Fibroblast of lung (primary cell): ENCODE measurements at places on chromosomes 4 and X. TPM values are rescaled to one million over a fixed set of nuclear protein-coding genes. Genes with fewer than 3 reads are reported as not detected.

The IDS gene
- 21.3 and 36.2 TPM in 2 replicates for total RNA-seq

The NWD2 gene
- not detected in 2 replicates for total RNA-seq

The JCHAIN gene
- total RNA-seq: 14.1 and 28.7 TPM in 2 replicates

The GAGE12H gene
- total RNA-seq: not detected in 2 replicates

The BTC gene
- total RNA-seq: 3.1 and 7.8 TPM in 2 replicates

DNA sequence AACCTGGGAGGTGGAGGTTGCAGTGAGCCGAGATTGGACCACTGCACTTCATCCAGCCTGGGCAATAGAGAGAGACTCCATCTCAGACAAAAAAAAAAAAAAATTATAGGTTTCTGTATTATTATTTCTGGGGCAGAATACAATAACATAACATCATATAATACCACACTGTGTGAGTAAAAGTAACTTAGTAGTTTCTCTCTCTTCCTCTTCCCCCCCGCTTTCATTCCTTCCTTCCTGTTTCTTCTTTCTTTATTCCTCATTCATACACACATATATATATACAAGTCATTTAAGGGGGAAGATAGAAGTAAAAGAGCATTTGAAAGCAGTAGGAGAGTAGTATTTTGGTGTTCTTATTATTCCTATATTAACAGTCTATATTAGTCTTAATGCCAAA, 55.9 kb upstream of the FHDC1 start:
- H3K4me1 ChIP-seq: no peaks in the 10 kb centered on the region
- H3K27me3 ChIP-seq: no peaks in the 10 kb centered on the region
- H3K27ac ChIP-seq: no peak overlapping the region
- no peak overlapping the region for H3K4me3 ChIP-seq
- DNase-seq: no peak
- no peaks in the 10 kb centered on the region for H3K36me3 ChIP-seq

- no peak for DNase-seq
- H3K36me3 ChIP-seq: no peaks in the 10 kb centered on the region
- H3K4me1 ChIP-seq: peaks cover 2% of the 10 kb centered on the region
- no peaks in the 10 kb centered on the region for H3K27me3 ChIP-seq
- H3K27ac ChIP-seq: no peak overlapping the region
Measured at GRCh38 chr4:47643845-47644244, 158.8 kb downstream of the ATP10D start.

DNA sequence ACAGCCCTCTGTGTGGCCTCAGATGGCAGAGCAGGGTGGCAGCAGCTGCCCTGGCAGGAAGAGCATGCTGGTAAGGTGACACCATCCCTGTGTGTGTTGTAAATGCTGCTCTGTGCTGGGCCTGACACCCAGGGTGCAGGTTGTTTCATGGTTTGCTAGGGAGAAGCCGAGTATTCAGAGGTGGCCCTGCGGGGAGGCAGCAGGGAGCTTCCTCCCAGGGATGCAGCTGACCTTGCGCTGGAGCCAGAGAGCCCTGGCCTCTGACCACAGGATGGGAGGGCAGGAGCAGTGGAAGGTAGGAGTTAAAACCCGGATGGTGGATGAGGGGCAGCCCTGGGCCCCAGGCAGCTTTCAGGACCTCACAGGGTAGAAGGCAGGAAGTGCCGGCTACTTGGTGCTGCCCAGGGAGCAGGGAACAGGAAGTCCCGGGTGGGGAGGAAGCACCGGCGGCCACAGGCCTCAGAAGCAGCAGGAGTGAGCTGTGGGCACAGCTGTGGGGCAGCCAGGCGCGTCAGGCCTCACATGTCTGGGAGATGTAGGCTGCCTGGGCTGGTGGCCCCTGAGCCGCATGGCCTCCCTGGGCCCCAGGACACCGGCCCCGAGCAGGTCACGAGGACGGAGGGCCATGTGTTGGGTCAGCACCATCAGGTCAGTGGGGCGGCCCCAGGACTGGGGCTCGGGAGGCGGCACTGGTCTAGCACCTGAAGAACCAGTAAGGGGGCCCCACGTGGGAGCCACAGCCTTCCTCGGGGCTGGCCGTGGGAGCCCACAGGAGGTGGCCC, 19.1 kb downstream of the SH3BP2 start:
- H3K36me3 ChIP-seq: no peaks in the 10 kb centered on the region
- peaks cover 14% of the 10 kb centered on the region for H3K4me1 ChIP-seq

DNA sequence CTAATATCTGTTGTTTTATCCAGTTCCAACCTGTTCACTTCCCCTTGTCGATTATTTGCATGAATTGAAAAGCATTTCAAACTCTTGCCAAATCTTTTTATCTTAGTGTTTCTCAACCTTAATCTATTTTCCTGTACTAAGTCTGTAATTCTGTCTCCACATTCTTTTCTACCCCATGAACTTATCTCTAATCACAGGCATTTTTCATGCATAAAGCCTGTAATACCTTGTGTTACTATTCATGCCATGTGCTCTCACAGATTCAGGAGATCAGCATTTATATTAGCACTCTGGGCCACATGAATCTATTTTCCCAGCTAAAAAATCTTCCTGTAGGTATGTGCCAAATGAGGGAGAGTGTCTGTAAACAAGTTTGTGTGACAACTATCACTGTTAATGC, 1360.9 kb downstream of the STIM2 start:
- H3K4me3 ChIP-seq: no peak overlapping the region
- no peak for DNase-seq
- no peaks in the 10 kb centered on the region for H3K27me3 ChIP-seq

DNA sequence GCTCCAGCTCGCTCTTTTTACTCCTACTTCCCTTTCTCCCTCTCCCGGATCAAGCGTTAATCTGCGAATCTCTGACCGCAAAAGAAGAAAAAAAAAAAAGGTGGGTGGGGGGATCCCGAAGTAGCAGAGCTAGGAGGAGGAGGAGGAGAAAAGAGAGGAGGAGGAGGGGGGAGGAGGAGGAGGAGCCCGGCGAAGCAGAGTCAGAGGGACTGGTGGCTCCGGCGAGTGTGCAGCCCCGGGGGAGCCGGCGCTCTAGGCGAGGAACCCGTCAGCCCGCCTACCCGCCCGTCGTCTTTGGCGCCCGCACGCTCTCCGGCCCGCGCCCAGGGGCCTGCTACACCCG, at the start of gene NHSL2:
Gene NHSL2, plus strand, starts transcription at position 203 of the 343 bp plus-strand sequence.
- H3K4me3 ChIP-seq: peak within 1 kb of the TSS; percentile 46
- DNase-seq: no peak
- no peak within 1 kb of the TSS for H3K27ac ChIP-seq
- peaks cover 21% of the 10 kb centered on the region for H3K27me3 ChIP-seq
- H3K4me1 ChIP-seq: no peaks in the 10 kb centered on the region
- H3K36me3 ChIP-seq: no peaks in the 10 kb centered on the region

DNA sequence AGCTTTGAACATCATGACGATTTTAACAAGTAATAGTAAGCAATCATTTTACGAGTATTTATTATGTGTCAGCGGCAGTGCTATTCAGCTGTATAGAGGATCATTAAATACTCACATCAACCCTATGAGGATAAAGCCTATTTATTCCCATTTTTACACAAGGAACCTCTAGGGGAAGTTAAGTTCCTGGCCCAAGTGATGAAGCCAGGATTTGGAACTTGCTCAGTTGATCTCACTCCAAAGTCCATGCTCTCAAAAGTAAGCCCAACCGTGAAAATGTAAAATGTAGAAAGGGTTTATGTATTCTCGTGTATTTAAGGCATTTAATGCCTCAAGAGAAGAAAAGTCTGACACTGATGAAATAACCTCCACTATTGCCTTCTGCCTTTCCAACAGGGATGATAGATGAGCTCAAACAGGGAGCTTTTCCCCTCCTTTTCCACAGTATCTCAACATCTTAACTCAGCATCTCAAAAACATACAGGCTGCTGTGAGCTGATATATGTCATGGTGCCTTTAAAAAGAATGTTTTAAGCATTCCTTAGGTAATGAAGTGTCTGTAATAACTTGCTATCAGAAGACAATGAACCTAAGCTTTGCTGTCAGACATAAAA, 35.0 kb upstream of the PLA2G12A start:
- H3K27me3 ChIP-seq: no peaks in the 10 kb centered on the region
- no peaks in the 10 kb centered on the region for H3K36me3 ChIP-seq
- H3K4me1 ChIP-seq: no peaks in the 10 kb centered on the region
- no peak overlapping the region for H3K27ac ChIP-seq
- no peak for DNase-seq
- no peak overlapping the region for H3K4me3 ChIP-seq

GRCh38 chr4:20418861-20419451, 167.3 kb downstream of the SLIT2 start:
- no peaks in the 10 kb centered on the region for H3K27me3 ChIP-seq
- H3K4me1 ChIP-seq: no peaks in the 10 kb centered on the region
- H3K27ac ChIP-seq: peak overlapping the region; percentile 30
- peak overlapping the region; percentile 68 for H3K4me3 ChIP-seq
- peak; percentile 87 for DNase-seq
